ENCODE measurements at places on chromosomes 12 and 14.

DNA sequence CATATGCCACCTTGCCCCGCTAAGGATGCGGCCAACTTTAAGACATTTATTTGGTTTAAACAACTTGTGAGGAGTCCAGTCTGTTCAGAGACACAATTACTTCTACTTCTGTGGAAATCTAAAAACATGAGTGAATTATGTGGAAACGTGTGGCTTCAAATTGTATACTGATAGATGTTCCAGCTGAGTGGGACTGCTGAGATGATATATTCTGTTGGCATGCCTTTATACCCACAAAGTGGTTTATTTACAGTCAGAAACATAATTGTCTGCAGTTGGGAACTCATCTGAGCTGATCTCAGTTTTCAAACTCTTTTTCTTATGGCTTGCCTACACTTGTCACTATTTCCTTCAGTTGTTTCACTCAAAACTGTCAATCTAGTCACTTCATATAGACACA is 67.8 kb downstream of the FLRT2 start:
- DNase-seq, result no peak

DNA sequence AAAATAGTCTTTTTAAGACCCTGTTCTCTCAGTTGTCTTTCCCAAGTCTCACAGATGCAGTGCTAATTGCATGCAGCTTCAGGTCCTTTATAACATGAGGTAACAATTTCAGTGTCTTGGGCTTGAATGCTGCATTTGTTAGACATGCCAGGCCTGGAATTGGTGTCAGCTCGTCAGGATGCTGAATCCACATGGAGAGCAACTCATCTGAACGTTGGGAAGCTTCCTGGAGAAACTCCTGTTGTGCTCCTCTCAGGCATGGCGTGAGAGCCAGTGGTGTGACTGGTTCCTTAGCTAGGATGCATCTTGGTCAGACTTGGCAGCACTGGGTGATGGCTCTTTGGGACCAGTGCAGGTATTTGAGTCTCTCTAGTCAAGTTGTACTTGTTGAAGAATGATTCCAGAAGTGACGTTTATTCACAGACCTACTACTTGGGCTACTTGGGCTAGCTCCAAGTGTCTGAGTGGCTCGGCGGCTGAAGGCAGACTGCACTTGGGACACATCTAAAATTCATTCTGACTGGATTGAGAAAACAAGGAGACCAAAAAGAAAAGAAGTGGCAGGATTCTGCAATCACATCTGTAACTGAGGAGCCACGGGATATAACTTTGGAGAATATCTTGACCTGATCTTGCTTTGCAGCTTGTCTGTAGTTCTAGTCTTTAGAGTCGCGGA is 134.8 kb upstream of the ARHGAP5 start:
- DNase-seq, result no peak

- no peak for DNase-seq
These were observed 43.9 kb upstream of the CTDSP2 start for GRCh38 chr12:57890191-57891115.

DNA sequence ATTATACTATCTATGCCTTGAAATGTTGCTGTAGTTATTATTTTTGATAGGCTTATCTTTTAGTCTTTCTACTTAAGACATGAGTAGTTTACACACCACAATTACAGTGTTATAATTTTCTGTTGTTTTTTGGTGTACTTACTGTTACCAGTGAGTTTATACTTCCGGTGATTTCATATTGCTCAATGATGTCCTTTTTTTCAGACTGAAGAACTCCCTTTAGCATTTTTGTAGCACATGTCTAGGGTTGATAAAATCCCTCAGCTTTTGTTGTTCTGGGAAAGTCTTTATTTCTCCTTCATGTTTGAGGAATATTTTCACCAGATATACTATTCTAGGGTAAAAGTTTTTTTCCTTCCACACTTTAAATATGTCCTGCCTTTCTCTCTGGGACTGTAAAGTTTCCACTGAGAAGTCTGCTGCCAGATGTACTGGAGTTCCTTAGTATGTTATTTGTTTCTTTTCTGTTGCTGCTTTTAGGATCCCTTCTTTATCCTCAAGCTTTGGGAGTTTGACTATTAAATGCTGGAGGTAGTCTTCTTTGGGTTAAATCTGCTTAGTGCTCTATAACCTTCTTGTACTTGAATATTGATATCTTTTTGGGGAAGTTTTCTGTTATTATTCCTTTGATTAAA is 41.5 kb upstream of the FERMT2 start:
- DNase-seq, result no peak

DNA sequence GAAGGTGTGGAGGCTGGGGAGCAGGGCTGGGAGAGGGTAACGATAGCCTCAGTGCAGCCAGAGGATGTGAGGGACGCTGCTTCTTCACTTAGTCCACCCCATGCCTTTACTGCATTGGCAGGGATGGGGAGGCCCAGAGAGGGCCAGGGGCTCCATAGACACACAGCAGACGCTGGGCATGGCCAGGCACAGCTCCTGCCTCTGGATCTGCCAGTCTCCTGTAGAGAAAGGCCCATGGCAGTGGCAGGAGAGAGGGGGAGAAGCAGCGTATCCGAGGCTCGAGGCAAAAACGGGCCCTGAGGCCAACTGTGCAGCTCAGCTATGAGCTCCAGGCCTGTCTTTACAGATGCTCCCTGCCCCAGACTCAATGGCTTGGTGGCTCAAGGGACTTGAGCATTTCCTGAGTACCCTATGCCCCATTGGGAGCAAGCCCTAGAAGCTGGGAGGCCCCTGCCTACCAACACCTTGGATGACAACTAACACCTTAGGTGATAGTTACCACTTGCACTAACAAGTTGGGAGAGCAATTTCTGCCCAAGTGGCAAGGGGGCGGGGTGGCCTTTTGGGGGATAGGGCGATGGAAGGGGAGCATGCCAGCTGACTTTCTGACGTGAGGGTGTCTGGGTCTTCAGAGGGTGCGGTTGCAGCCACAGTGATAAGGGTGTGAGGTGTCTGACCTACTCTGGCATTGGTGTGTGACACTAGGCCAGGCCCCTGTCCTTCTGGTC is 5.0 kb upstream of the LBHD2 start:
- no peak for DNase-seq

- no peak for DNase-seq
These were observed 60.0 kb downstream of the BTG1 start for GRCh38 chr12:92085736-92086040.

DNA sequence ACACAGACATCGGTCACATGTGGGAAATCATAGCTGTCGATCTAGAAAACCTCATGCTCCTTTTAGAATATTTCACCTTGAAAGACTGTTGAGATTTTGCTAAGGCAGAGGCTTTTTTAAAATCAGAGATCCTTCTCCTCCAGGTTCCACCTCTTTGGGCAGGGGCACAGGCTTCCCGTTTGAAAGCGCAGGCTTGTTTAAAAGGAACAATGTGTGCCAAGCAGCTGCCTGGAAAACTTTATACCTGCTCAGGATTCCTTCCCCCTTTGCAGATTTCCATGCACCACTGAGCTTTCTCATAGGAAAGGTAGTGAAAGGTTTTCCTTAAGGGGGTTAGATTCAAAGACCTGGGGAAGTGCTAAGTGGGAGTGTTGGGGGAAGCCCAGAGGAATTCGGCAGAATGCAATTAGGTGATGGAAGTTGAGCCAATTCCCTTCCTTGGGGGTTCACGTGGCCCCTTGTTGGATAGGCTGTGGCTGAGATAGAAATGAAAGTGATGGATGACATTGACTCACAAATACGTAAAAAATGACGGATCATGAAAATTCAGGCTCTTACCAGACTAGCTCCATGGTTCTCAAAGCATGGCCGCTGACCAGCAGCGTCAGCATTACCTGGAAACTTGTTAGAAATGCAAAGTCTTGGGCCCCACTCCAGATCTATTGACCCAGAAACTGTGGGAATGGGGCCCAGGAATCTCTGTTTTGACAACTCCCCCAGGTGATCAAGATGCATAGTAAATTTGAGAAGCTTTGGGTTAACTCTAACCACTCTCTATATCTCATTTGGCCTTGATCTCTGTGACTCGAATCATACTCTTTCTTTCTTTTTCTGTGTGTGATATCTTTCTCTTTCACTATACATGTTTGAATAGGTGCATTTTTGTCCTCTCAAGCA is 281.4 kb upstream of the FKBP4 start:
- no peak for DNase-seq

DNA sequence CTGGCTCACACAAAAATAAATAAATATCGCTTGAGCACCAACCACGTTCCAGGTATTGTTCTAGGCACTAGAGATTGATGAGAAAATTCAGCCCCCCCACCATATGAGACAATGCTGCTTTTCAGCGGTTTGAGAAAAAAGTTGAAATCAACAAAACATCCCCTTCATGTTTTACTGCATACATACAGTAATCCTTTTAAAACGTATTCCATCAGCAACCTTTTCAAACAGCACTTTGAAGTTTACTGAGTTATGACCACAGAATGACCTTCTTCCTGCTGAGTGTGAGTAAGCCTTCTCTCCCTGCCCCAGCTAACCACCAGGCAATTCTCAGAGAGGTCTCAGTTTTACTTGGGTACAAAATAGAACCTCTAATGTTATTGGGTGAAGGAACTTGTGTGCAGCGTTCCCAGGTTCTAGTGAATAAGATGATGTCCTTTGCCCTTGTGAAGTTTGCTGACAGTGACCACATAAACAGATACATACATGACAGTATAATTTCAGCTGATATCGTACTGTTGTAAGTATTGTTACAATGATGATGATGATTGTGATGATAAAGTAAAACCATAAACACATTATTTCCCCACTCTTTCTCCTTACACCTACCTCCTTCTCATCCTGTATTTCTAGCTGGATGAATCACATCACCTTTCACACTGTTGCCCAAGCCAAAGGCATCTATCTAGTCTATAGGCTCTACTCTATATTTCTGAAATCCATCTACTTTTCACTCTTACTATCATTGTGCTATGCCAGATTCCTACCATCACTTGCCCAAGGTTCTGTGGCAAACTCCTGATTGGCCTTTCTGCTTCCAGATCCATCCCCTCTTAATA is 124.4 kb upstream of the KRR1 start:
- DNase-seq, result no peak

GRCh38 chr14:74604911-74605310 is 7.1 kb downstream of the LTBP2 start:
- no peak for DNase-seq

GRCh38 chr14:20494935-20495766 is 10.2 kb upstream of the RNASE10 start:
- DNase-seq, result no peak

DNA sequence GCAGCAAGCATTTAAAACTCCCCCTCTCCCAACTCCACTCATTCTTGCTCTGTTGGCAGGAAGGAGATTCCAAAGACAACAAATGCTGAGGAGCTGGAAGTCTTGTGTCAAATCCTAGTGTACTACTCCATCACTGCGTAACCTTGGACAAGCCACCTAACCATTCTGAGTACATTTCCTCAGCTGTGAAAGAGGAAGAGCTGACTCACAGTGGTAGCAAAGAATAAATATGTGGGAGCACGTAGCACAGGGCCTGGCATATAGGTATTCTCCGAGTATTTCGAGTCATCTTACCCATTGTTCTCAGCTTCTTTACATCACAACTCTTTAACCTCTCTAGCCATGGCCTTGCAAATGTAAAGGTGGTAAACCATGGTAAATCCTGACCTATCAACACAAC is 28.7 kb downstream of the EGLN3 start:
- no peak for DNase-seq

GRCh38 chr12:15477761-15478160 is 155.5 kb downstream of the PTPRO start:
- no peak for DNase-seq

GRCh38 chr12:19220852-19221466 is 91.4 kb downstream of the PLEKHA5 start:
- no peak for DNase-seq

DNA sequence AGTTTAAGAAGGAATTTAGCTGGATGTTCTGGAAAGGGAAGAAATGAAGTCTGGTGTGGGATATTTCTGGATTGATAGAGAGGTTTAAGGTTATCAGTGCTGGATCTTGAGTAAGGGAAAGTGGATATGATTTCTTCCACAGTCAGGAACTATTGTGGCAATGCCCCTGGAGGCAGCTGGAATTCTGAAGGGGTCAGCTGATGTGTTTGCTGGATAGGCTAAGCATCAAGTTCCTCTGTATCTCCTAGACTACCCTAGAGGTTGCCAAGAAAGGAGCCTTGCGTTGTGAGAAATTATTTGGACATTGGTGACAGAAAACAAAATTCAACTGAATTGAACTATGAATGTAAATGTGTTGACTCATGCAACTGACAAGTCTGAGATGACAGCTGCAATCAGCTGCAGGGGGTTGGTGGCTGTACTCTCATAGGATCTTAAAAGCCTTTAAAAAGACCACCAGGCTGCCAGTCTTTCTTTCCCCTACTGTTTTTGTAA is 244.4 kb downstream of the ATXN7L3B start:
- no peak for DNase-seq

GRCh38 chr12:96084624-96085023 is 49.2 kb upstream of the LTA4H start:
- DNase-seq, result no peak

GRCh38 chr14:75673345-75674035 is 12.4 kb downstream of the TTLL5 start:
- DNase-seq, result no peak

- DNase-seq, result no peak
These were observed 100.2 kb downstream of the SYNE2 start for GRCh38 chr14:63952933-63953437.

DNA sequence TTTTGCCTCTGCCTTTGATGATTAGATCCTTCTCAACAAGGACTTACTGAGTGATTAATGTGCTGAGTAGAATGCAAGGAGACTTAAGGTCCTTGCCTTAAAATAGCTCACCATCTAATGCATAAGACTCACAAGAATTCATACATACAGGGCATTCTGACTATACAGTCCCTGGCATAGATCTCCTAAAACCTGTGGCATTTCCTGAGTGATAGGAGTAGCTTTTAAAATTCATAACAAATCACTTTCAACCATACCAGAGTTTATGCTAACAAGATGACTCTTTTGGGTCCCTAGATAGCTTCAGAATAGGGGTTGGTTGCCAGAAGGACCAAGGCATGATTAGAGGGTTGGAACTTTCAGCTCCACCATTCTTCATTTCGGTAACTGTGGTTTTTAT is 48.8 kb downstream of the STXBP6 start:
- no peak for DNase-seq

DNA sequence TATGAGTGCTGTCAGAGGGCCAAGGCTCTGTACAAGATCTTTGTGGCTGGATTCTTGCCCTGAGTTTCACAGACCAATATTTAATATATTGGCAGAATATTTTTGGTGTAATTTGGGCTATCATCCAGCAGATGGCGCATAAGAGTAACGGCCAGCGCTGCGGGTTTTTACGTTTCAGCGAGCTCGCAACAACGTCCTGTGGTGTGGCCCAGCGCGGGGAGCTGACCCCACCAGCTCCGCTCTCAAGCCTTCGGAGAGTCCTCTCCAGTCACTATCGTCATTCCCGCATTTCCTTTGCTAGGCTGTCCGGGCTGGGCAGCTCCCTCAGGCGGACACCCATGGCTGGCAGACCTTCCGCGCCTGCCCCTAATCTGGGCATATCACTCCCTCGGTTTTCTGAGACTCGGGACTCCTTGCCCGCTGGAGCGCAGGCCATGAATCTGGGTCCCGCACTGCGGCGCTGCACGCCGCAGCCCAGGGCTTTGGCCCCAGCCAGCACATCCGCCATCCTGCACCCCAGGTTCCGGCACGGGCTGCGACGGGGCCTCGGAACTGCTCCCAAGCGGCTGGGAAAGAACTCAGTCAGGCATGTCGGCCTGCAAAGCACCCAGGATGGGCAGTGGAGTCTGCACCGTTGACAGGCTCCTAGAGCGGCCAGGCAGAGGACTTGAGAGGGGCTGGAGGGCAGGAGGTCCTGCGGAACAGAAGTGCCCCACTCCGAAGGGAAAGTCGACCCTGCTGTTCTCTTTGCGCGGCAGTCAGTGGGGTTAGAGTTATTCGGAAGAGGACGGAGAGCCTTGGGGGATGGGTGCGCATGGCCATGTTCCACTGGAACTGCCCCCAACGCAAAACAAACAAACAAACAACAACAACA is 18.4 kb downstream of the OLR1 start:
- no peak for DNase-seq

- no peak for DNase-seq
These were observed 1.6 kb downstream of the DGKA start for GRCh38 chr12:55932551-55932910.

Data from right renal cortex interstitium (tissue), 3 donors.